ENCODE measurements at places on chromosomes 1 and 21.

DNA sequence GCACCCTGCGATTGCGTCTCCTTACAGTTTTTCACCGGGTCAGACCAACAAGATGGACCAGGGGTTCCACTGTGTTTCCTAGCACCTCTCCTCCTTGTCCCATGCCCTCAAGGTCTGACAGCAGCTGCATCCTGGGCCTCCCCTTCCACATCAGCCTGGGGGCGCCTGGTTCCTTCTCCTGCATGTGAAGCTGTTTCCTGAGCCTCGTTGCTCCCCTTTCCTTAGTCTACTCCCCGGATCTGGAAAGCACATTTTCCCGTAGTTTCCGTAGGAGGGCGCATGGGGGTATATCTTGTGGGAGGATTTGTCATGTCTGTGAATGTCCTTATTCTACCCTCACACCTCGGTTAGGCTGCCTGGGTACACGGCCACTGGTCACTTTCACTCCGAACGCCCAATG is 6.1 kb downstream of the PRDM15 start:
- DNase-seq = no peak

DNA sequence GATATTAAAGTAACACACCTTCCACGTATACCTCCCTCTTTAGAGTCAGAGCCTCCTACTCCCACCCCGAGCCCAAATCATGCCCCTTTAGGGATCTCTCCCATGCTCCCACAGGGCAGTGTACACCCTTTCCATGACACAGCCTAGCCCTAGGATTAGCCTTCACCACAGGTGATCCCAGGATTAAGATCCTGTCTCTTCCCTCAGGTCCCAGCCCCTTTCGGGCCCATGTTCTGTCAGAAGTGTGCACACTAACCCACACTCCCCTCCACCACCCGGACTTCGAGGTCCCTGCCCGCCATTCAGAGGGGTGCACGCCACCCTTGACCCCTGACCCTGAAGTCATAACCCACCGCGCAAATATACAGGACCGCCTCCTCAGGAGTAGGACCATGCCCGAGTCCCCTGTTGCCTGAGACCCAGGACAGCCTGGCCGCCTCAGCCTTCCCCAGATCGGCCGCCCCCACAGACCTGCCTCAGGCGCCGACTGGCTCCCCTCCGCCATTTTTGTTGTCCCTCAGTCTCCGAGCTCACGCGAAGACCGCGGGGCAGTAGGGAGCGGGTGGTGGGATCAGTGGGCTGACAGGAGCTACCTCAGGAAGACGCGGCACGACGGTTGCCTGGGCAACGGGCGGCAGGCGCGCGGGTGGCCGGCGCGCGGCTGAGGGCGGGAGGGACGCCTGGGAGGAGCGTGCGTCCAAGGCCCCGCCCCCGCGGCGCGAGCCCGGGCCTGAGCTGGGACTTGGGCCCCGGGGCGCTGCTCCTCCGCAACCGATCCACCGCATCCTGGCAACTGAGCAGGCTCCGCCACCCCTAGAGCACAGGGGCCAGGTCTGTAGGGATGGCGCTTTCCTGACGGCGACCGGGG is at the start of gene AGBL4:
AGBL4 (minus strand) TSS at position 663 of the 868 bp plus-strand sequence.
- no peak for DNase-seq

DNA sequence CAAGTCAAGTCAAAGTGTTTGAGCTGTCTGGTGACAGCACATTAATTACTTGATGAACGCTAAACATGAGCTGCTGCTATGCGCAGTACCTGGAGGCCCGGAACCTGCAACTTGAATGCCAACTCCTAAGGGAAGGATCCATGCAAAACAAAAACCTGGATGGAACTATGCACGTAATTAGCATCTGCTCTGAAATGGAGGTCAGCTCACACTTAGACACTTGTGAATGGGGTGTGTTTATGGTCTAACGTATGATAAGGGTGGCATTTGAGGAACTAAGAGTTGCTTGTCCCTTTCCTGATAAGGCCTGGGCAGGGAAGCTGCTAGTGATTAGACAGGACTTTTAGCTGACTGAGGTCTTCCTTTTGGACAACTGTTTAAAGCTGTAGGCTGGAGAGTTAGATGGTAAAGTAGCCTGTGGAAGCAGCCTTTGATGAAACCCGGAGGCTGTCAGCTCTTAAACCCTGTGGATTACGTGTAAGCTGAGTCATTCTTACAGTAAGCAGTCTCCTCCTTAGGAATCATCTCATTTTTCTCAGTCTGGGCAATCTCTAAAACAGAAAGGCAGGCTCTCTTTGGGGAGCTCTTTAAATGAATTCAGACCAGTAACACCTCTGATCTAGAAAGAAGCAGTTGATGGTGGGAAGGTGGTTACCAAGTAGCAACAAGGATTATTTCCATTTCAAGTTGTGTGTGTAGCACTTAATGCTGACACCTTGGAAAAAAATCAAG is 6.8 kb downstream of the TENT5C start:
- no peak for DNase-seq

GRCh38 chr1:20099533-20099932 is 19.8 kb downstream of the PLA2G2D start:
- no peak for DNase-seq
